ENCODE measurements at places on chromosomes 16 and 17.

DNA sequence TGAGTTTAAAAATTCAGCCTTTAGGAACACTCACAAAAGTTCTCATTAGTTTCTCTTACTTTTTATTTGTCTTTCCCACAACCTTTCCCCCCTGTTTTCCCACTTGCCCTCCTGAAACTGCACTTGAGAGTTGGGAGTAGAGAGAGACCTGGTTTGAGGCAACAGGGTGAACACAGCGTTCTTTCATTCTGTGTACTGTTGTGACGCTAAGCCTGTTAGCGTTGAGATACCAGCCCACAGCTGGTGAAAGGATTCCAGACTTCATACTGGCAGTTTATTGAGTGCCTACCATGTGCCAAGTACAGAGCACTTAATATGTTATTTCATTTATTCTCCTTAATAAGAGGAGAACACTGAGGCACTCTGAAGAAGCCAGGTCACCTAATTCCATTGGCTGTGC, 10.3 kb downstream of the TNRC6C start:
- no peak for DNase-seq

DNA sequence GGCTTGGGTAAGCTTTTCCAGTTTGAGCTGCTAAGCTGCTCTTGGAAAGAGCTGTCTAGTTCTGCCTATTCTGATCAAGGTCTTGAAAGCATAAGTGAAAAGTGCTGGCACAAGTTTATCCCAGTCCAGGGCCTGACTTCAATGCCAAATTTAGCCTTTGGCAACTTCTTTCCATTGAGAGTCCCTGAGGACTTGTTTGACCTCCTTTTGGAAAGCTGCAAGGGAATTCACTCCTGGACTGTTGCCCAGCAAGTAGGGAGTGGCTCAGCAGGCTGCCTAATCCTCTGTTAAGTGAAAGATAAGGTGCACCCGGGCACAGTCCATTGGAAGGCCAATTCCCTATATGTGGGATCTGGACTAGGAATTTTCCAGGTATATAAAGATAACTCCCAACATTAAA, 16.0 kb upstream of the TANC2 start:
- DNase-seq: no peak

DNA sequence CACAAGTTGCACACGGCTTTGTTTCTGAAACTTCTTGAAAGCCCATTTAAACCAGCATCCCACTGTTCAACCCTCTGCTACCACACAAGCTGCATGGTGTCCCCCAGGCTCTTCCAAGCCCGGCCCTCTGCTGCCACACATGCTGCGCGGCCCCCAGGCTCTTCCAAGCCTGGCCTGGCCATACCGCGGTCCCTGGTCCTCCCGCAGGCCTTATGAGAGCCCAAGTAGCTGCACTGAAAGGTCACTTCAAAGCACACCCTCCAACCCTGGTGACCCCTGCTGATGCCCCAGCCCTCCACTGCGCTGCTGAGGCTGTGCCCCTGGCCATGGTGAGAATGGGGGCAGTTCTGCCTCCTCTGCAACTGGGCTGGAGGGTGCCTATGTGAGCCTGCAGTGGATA, 25.9 kb upstream of the PVALEF start:
- DNase-seq: no peak

GRCh38 chr16:18792836-18793433, 2.8 kb upstream of the RPS15A start:
- no peak for DNase-seq

GRCh38 chr16:89729863-89730593, 8.7 kb downstream of the ZNF276 start:
- DNase-seq: no peak

DNA sequence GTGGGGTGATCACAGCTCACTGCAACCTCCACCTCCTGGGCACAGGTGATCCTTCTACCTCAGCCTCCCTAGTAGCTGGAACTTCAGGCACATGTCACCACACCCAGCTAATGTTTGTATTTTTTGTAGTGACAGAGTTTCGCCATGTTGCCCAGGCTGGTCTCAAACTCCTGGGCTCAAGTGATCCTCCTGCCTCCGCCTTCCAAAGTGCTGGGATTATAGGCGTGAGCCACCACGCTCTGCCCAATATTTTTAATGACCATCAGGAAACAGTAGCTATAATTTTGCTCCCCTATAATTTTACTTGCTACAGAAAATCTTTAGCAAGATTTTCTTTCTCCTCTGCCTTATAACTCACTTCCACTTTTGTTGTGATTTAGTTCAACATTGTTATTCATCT, 29.7 kb upstream of the APPBP2 start:
- DNase-seq: no peak

DNA sequence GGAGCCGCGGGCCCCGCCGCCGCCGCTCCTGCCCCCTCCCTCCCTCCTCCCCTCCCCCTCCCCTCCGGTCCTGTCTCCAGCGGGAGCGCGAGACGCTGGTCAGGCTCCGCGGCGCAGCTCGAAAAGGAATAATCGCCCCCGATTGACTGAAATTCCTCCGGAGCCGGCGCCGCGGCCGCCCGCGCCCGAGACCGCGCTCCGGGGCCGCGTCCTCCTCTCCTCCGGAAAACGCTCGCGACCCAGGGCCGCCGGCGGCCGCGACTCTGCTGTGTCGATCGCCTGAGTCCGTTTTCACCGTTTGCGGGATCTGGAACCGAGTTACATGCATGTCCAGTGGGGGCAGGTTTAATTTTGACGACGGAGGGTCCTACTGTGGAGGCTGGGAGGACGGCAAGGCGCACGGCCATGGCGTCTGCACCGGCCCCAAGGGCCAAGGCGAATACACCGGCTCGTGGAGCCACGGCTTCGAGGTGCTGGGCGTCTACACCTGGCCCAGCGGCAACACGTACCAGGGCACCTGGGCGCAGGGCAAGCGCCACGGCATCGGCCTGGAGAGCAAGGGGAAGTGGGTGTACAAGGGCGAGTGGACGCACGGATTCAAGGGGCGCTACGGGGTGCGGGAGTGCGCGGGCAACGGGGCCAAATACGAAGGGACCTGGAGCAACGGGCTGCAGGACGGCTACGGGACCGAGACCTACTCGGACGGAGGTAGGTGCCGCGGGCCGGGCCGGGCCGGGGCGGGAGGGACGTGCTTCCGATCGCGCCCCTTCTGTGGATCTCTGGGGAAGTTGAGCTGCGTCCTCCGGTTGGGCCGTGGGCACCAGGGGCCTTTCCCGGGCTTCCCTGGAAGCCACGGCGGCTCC, 744 bp downstream of the JPH3 start:
- no peak for DNase-seq

- no peak for DNase-seq
Measured at GRCh38 chr16:529012-529575, 1.6 kb downstream of the CAPN15 start.

- DNase-seq: no peak
Measured at GRCh38 chr16:67474551-67475455, 6.2 kb downstream of the ATP6V0D1 start.

DNA sequence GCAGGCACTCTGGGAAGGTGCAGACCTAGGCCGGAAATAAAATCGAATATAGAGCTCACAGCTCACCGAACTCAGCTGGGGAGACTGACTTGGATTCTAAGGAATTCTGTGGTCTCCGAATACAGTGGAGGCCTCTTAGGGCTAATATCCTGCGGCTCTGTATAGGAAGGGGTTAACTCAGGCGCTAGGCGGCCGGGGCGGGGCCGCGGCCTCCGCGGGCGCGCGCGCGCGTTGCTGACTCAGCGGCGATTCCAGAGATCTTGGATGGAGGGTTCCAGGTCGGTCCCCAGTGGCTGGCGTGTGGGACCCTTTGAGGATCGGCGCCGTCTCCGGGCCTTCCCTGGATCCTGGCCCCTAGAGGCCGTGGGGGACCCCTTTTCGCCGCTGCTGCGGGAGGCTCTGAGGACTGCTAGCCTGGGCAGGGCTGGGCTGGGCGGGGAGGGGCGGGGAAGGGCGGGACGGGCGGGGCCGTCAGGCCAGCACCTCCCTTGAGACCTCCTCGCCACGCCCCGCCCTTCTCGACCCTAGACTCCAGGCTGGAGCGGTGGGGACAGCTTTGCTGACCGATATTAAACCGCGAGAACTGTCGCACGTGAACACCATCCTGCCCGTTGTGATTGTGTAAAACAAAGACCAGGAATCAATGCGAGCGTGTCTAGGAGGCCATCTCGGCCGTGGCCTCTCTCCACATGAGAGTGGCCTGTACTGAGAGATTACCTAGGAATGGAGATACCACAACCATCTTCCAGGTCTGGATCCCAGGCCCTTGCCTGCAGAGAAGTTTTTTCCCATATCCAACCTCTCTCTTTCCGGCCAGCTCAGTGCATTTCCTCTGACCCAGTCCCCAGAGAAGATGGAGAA, 1.4 kb upstream of the PLEKHH3 start:
- DNase-seq: peak; percentile 85

Measured in kidney capillary endothelial cell (primary cell).